ENCODE measurements at places on chromosomes 16 and 17.

DNA sequence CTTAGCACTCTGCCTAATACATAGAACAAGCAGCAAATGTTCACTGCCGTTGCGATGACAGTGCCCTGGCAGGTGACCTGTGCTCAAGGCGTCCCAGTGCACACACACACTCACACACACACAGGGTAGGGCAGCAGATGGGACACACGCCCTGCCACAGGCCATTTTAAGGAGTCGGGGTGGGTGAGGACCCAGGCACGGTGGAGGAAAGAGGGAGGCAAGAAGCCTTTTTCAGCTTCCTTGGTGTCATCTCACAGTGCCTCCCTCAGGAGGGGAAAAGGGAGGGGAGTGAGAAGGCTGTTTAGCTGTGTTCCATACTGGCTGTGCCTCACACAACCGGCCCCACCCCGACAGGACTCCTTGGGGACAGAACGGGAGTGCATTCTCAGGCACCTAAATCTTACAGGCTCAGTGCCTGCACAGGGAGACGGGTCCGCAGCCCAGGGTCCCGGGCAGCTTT, 1.5 kb downstream of the PITPNM3 start:
- no peak for DNase-seq

- no peak for DNase-seq
Observed at GRCh38 chr17:68599091-68599490, 2.1 kb downstream of the FAM20A start.

- DNase-seq = no peak
Observed at GRCh38 chr16:69179328-69180010, 7.5 kb upstream of the SNTB2 start.

- DNase-seq = no peak
Observed at GRCh38 chr17:50221864-50222545, 20.6 kb upstream of the COL1A1 start.

DNA sequence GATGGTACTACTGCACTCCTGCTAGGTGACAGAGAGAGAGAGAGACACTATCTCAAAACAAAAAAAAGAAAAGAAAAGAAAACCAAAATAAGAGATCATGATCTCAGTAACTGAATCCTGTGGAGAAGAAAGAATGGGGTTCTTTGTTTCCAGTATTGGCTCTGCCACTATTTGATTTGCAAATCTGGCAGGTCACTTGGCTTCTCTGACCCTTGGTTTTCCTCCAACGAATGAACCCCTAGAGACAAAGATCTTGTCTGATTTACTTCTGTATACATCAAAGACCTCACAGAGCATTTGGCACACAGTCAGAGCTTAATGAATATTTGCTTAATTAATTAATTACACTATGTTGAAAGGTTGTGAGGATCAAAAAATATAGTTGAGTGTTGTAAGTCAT, 47.9 kb upstream of the NLK start:
- no peak for DNase-seq

GRCh38 chr17:76369379-76369778, 15.0 kb upstream of the SPHK1 start:
- no peak for DNase-seq

GRCh38 chr17:60496041-60496440, 30.0 kb downstream of the APPBP2 start:
- DNase-seq = no peak

- DNase-seq = no peak
Observed at GRCh38 chr16:72523087-72523486, 351.1 kb upstream of the PMFBP1 start.

GRCh38 chr17:66449418-66449977, 147.1 kb downstream of the PRKCA start:
- no peak for DNase-seq

DNA sequence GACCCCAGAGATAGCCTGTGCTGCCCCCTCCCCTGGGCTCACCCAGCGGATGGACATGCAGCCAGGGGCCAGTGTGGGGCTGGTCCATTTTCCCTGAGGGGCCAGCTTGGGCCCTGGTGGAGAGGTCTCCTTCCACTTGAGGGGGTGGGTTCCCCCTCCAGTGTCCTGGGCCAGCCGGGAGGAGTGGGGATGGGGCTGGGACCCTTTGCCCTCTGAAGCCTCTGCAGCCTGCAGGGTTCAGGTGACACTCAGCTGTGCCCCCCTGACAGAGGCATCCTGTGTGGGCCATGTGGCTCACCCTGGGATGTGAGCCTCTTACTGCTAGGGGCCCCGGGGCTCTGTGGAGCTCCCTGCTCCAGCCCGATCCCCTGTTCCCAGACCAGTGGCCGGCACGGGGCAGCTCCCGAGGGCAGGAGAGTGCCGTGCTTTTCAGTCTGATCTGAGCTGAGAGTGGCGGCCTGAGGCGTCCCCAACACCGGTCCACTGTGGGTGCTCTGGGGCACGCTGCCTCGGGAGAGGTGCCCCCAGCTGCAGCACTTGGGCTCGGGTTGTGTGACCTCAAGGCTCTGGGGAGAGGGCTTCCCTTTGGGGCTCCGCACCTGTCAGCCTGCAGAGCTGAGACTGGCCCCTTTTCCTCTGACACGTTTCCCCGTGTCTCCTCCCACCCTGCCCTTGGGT, 439 bp upstream of the GNG13 start:
- DNase-seq = no peak

GRCh38 chr16:14132696-14133048, 61.6 kb downstream of the MRTFB start:
- no peak for DNase-seq

Data from effector CD4-positive, alpha-beta T cell (primary cell).